Activated CD4-positive, alpha-beta T cell treated with anti-CD3 and anti-CD28 coated beads, Interleukin-2, amount 10 ng/mL, durations not matched to agents 7 days and 5 days (primary cell): ENCODE measurements at places on chromosomes 11 and 22.

DNA sequence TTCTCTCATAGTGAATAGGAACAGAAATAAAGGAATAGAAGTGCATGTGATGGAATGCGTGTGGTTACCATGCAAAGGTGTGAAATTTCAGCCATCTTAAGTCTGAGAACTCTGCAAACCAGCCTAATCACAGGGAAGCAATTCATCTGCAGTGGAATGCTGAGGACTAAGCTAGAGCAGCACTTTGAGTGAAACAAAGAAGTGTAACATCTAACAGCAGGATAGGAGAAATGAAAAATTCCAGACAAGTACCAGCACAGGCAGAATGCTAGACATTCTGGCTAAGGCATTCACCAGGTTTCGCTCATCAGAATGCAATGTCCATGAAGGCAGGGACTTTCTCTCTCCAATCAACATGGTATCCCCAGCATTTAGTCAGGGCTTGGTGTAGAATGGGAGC lies 41.2 kb upstream of the SLC36A4 start:
- DNase-seq: no peak

DNA sequence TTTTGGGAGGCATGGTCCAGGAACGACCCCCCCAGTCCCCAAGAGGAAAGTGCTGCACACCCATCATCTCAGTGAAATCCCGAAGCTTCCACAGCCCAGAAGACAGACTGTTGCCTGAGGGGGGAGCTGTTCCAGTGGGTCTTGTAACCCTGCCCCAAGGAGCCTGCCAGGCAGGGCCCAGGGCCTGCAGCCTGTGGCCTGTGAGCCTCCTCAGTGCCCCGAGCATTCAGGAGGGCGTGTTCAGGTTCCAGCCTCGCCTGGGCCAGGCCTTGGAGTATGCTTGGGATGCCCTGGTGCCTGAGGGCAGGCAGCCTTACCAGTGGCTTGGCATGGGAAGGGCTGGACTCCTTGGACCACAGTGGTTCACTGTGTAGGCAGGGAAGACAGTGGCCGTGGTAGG lies 18.0 kb upstream of the CABP2 start:
- no peak for DNase-seq

- DNase-seq: no peak
Observed at GRCh38 chr11:45655012-45655283, 10.5 kb downstream of the CHST1 start.

GRCh38 chr11:71447791-71448256 lies 369 bp downstream of the DHCR7 start:
- DNase-seq: peak; percentile 49

- no peak for DNase-seq
Observed at GRCh38 chr22:37518509-37519267, 527 bp downstream of the CARD10 start.

- DNase-seq: no peak
Observed at GRCh38 chr11:66676931-66677598, 622 bp downstream of the RBM4B start.

- DNase-seq: no peak
Observed at GRCh38 chr11:60955571-60955970, 3.6 kb upstream of the SLC15A3 start.

DNA sequence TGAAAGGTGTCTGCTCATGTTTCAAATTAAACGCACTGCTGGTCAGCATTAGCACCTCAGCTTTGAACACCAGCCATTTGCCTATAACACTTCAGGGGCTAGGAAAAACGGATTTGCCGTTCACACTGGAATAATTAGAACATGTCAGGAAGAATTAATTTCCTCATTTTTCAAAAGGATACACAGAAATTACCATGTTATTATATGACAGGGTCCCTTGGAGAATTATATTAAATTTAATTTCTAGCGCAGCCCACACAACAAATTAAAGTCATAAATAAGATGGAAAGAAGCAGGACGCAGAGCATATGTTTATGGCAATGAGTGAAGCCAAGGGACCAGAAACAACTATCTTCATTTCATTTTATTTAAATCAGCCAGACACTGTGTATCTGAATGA lies 83.8 kb upstream of the SOX6 start:
- DNase-seq: no peak

DNA sequence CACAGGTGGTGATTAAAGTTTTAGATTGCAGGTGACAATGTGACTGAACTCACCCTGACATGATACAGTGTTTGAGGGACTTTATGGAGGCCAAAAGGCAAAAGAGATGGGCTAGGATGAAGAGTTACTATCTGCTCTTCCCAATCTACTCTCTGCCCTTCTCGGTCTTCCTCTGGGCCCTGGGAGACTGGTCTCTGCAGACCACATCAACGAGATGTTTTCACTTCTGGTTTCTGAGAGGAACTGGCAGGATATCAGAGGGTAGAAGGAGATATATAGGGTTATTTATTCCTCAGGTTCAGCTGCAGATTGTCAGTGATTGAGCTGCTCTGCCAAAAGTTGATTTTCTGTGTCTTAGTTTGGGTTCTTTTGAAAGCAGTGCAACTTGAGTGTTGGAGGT lies 32.4 kb upstream of the CD44 start:
- no peak for DNase-seq

- DNase-seq: no peak
Observed at GRCh38 chr22:25638638-25639037, 74.2 kb downstream of the GRK3 start.

GRCh38 chr11:85886089-85887056 lies 31.2 kb downstream of the CCDC83 start:
- no peak for DNase-seq

DNA sequence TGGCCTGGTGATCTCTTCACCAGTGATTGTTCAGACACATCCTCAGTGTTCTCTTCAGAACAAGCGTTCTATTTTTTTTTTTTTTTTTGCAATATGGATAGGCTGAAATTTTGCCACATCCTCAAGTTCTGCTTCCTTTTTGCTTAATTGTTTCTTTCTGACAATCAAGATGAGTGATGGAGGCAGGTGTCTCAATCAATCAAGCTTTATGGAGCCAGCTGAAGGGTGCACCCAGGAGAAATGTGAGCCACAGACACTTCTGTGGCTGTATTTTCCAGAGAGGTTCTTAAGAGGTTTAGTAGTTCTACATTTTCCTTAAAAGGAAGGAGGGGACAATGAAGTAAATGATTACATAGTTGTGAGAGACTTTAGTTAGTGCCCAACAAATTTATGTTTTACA lies 43.9 kb upstream of the ASPHD2 start:
- no peak for DNase-seq

- DNase-seq: peak; percentile 80
Observed at GRCh38 chr22:30305519-30305905, 16.2 kb upstream of the CASTOR1 start.

DNA sequence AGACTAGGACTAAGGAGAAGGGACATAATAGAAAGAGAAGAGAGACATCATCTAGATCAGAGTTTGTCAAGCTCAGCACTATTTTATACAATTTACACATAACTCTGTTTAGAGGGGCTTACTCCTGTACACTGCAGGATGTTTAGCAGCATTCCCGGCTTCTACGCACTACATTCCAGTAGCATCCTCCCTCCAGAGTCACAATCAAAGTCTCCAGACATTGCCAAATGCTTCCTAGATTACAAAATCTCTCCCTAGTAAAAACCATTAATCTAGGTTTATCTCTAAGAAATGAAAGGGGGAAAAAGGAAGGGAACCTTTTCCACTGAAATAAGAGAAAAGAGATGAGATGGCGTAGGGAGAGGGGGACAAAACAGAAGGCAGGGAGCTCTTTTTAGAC lies 4.0 kb downstream of the USP28 start:
- DNase-seq: no peak

DNA sequence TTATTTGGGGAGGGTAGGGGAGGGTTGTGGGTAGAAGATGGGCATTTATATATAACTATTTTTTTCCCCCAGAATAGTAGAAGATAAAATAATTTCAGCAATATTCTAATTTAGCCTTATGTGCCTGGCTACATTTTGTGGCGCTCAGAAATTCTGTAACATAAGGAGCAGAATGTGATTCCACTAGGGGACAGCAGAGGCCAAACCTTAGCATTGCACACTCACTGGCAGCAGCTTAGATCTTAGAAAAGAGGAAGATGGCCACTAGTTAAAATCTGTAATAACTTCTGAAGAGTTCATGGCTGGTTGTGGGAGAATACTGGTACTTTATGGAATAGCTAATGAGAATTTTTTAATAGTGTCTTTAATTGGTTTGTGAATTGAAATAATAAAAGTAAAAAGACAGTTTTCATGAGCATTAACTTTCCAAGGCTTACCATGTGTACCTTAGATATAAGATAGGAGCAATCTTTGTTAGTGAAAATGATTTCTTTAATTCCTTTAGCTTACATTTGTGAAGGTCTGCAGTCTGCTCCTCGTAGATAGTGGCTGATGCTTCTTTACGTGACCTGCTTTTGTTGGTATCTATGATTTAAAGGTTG lies 33.1 kb downstream of the DDX10 start:
- DNase-seq: peak; percentile 59

DNA sequence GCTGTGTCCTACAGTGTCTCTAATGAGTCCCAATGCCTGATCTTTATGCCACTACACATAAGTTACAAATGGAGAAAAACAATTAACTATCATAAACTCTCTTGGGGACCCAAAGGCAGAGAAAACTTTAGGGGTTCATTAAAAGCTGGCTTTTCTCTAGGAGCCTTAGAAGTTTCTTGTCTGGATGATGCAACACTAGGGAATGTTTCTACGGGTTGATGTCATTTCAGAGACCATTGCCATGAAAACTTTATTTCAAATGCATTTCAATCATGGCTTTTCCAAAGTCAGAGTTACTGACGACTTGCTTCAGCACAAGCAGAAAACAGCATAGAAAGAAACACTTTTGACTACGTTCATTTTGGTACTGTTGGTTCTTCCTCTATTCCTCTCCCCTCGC lies 8.5 kb upstream of the OR8B12 start:
- no peak for DNase-seq

GRCh38 chr11:68685656-68686380 lies 1.5 kb downstream of the GAL start:
- DNase-seq: no peak
